Left ventricle myocardium inferior (tissue), 1 donor: ENCODE measurements at places on chromosomes 16 and 17. TPM values are rescaled to one million over a fixed set of nuclear protein-coding genes. Genes with fewer than 3 reads are reported as not detected.

WDR59 gene
- total RNA-seq, result 52.5 TPM

- DNase-seq, result no peak
These were observed 64.5 kb downstream of the TANGO6 start for GRCh38 chr16:68907781-68908181.

LRRC45 gene
- total RNA-seq, result 4.3 TPM

GRCh38 chr17:1376061-1376460 is 24.0 kb downstream of the YWHAE start:
- DNase-seq, result no peak

GRCh38 chr17:78817123-78817522 is 23.5 kb downstream of the USP36 start:
- no peak for DNase-seq

- DNase-seq, result no peak
These were observed 1.7 kb upstream of the CBX8 start for GRCh38 chr17:79798299-79799173.

KRT12 gene
- total RNA-seq, result not detected

CISD3 gene
- total RNA-seq, result 75.9 TPM

DNA sequence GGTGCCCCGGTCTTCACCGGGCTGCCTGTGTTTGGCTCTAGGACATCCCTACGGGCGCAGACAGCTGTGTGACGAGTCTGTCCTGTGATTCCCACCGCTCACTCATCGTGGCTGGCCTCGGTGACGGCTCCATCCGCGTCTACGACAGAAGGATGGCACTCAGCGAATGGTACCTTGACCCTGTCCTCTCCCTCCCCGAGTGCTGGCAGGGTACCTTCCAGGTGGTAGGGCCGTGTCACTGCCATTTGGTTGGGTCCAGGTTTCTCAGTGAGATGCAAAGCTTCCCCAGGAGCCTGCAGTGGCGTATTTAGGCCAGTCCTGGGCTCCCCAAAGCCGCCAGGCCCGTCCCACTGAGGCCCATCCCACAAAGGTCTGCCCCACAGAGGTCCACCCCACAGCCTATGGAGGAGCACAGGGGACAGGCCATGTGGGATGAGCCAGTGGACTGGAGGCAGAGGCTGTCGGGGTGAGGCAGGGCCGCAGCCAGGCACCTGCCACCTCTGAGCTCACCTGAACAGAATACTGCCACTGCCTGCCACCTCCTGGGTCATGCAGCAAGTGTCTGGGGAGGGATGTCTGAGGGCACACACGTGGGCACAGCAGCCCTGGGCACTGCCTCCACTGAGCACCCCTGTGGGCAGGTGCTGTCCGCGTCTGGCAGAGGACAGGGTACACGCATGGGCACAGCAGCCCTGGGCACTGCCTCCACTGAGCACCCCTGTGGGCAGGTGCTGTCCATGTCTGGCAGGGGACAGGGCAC is 31.4 kb upstream of the CHMP6 start:
- no peak for DNase-seq

DNA sequence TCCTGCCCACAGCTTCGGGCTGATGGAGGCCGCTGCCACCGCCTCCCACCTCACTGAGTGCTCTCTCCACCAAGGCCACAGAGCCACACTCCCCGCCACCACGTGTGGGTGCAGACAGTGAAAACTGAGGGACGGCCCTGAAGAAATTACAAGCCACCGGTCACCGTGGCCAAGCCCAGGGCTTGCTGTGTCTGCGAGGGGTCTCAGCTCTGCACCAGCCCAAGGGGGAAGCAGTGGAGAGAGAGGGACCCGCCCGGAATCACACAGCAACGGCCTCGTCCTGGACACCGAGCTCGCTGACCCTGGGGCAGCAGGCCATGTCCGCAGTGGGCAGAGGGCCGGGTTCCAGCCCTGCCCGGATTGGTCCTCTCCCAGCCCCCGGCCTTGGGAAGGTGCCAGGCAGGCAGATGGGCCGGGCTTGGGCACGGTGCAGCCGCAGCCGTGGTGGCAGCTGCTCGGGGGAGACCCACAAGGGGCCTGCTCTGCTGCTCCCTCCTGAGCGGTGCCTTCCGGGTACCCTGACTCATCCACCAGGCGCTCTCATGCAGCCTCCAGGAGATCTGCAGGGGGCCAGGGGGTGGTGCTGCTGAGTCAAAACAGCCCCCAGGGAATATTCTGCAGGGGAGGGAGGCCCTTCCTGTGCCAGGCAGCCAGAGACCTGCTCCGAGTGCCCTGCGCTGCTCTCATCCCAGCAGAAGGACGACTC is 52.0 kb downstream of the CBFA2T3 start:
- no peak for DNase-seq

- no peak for DNase-seq
These were observed 31.4 kb upstream of the MED9 start for GRCh38 chr17:17445296-17445924.

GRCh38 chr16:25040543-25040942 is 25.4 kb upstream of the ARHGAP17 start:
- no peak for DNase-seq

GCGR gene
- total RNA-seq, result not detected

DNA sequence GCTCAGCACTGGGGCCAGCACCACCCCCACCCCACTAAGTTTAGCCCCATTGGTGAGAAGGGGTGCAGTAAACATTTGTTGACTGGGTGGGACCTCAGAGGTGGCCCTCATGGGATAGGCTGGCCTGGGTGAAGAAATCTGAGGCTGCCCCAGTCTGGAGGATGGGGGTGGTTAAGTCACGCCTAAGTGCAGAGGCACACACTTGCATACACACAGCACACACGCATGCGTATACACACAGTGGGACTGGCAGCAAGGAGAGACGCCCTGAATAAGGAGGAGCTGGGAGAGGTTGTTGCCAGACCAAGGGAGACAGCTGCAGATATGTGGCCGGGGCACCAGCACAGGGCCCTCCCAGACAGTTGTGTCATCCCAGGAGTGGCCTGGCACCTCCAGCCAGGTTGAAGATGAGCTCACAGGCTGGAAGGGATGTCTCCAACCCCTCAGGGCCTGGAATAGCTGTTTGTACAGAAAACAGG is 3.0 kb upstream of the BCAR1 start:
- DNase-seq, result no peak

ZNF423 gene
- 8.6 TPM for total RNA-seq

DNA sequence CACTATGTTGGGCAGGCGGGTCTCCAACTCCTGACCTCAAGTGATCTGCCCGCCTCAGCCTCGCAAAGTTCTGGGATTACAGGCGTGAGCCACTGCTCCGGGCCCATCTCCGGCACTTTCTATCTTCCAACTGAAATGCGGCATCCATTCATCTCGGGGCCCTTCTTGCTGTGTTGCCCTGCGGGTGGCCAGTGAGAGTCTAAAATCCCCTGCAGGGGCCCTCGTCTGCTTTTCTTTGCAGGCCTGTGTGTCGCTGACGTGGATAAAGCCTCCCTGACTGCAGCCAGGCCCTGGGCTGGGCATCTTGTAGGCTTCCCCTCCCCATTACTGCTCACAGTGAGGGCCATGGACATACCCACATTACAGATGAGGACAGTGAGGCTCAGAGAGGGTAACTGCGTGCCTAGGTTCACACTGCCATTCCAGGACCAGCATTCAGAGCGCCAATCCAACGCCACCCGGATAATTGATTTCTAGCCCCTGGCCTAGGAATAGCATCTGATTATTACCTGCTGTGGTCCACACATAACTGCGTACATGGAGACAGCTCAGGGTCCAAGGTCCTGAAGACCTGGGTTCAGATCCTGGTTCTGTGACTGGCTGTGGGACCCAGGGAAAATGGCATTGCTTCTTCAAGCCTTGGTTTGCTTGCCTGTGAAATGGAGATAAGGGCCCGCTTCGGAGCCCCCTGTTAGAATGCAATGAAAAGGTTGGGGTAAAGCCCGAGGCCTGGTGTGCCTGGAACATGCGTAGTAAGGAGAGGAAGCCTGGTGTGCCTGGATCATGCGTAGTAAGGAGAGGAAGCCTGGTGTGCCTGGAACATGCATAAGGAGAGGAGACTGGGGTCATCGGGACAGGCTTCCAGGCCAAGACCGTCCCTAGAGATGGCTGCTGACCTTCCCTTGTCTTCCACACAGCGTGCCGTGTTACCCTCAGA is 25.0 kb downstream of the CRISPLD2 start:
- DNase-seq, result no peak

KRT40 gene
- total RNA-seq, result not detected

ACSM2A gene
- not detected for total RNA-seq

- no peak for DNase-seq
These were observed 21.0 kb downstream of the LGALS3BP start for GRCh38 chr17:78958641-78959127.

DNA sequence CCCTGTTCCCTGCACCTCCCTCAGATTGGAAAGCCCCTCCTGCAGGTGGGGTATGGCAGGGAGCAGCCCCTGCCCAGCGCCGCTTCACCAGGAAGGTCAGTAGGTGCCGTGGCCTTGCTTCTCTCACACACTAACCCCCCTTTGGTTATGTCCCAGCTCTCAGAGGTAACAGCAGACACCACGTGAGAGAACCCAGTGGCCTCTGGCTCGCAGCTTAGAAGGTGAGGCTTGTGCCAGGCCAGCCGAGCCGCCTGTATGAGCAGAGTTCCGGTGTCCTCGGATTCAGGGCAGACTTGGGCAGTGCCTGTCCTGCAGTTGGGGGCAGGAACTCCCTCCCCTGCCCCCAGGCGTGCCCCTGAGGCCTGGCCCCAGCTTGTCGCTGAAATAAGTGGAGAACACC is 47.1 kb downstream of the PRMT7 start:
- DNase-seq, result no peak

- DNase-seq, result no peak
These were observed 53.6 kb downstream of the LDHD start for GRCh38 chr16:75062976-75063346.

TRPV2 gene
- 6.7 TPM for total RNA-seq

GRCh38 chr17:45318561-45319230 is 1.9 kb upstream of the MAP3K14 start:
- DNase-seq, result no peak

SLC16A6 gene
- 0.08 TPM for total RNA-seq
